ENCODE measurements at places on chromosomes 3 and 15.

DNA sequence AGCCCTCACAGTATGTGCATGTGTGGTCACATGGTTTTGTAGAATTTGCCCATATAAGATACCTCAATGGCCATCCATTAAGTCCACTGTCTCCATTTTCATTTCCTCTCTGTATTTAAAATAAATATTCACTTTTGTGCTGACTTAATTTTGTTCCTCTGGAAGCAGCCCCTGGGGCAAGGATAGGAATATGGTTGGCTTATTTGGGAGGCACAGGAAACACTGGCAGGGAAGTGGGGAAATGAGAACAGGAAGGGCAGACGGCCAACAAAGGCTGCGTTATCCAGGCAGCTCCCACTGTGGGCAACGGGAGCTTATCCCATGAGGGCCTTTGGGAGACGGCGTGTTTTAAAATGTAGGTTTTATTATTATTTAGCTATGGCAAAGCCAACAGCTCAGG is 148.6 kb downstream of the SHQ1 start:
- no peak for DNase-seq

- no peak for DNase-seq
Observed at GRCh38 chr15:63037976-63038720, 4.4 kb upstream of the TPM1 start.

- no peak for DNase-seq
Observed at GRCh38 chr3:151478335-151478697, 17.5 kb upstream of the IGSF10 start.

DNA sequence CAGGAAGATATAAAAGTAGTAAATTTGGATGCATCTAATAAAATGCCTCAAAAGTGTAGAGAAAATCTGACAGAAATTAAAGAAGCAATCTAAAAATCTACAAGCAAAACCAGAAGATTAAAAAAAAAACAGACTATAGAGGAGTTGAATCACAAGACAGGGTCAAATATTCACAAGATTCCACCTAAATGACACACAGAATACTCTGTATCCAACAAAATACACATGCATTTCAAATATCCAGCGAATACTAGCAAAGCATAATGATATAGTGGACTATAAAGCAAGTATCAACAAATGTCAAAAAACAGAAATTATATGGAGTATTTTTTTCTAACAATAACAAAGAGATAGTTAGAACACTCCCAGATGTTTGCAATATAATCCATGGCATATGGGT is 20.5 kb upstream of the ACTC1 start:
- DNase-seq = no peak

GRCh38 chr3:126964261-126964660 is 18.7 kb upstream of the PLXNA1 start:
- no peak for DNase-seq

- no peak for DNase-seq
Observed at GRCh38 chr3:48928679-48929078, 10.0 kb downstream of the ARIH2 start.

- no peak for DNase-seq
Observed at GRCh38 chr3:17431004-17431403, 311.4 kb downstream of the TBC1D5 start.

- DNase-seq = no peak
Observed at GRCh38 chr3:187985647-187986046, 168.3 kb upstream of the LPP start.

DNA sequence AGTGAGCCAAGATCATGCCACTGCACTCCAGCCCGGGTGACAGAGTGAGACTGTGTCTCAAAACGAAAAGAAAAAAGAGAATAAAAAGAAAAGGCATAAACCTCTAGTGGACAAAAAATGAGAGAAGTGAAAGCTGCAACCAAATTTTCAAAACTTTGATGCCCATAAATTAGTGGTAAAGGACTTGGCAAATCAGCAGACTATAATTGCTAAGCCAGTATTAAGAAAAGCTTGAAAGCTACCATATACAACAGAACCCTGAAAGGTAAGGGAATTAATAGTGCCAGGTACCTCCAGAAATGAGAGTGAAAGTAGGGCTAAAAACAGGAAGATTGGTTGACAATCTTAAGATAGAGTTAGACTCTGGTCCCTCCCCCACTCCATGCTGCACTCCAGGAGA is 32.9 kb upstream of the SLC22A13 start:
- no peak for DNase-seq

- DNase-seq = no peak
Observed at GRCh38 chr3:109532257-109533216, 195.2 kb upstream of the DPPA4 start.

DNA sequence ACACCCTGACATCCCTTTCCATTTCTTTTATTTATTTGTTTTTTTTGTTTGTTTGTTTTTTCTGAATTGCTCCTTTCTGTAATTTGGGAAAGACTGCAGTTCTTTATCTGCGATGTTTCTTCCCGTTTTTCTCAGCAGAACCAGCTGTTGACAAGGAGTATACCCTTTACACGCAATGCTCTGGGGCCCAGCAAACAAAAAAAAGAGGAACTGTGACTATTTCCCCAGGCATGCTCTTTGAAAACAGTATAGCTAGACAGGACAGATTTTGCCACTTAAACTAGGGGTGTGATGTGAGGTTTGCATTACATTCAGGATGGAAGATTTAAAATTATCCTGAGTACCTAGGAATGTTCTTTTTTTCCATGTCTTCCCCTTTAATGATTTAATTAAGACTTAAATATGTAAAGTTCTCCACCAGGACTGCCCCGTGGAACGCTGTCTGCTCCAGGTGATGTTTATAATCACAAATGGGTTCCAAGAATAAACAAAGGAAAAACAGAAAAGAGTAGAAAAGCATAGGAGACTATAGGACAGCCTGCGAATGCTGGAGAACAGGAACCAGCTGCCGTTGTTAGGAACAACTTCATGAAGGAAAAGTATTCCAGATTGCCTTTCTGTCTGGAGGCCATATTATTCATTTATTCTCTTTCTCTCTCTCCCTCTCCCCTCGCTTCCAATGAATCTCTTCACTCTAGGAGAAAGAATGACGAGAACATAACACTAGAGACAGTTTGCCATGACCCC is 43.3 kb downstream of the TGFBR2 start:
- DNase-seq = no peak

- no peak for DNase-seq
Observed at GRCh38 chr3:31353166-31353565, 179.6 kb upstream of the STT3B start.

DNA sequence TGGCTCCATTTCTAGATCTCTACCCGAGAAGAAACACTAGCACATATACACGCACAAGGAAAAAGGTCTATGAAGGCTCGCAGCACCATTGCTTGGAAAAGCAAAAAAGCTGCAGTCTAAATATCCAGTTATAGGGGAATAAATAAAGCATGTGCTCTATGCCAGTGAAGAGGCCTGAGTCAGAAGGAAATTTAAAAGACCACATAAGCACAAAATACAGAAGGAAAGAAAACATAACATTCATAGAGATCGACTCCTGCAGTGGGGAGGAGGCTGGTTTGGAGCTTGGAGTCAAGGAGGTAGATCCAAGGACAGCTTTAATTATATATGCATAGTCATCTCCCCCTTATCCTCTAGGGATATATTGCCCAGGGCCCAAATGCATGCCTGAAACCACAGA is 114.4 kb downstream of the PDZRN3 start:
- DNase-seq = no peak

DNA sequence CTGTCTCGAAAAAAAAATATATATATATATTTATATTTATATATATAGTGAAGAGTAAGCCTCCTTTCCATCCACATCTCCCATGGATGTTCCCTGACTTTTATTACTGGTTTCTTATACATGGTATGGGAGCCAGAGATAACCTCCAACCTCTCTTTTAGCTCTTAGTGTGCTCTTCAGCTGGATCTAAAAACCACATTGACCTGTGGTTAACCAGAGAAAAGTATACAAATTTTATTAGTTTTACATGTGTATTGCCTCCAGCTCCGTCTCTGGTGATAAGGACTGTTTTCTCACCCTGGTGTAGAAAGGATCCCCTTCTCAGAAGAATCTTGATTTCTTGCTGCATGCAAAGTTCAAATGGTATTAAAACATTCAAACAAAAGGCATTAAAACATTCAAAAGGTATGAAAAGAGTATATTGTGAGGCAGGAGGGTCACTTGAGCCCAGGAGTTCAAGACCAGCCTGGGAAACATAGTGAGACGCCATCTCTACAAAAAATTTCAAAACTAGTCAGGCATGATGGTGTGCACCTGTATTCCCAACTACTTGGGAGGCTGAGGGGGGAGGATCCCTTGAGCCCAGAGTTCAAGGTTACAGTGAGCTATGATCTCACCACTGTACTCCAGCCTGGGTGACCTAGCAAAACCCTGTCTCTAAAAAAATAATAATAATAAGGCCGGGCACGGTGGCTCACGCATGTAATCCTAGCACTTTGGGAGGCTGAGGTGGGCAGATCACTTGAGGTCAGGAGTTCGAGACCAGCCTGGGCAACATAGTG is 13.5 kb upstream of the TTBK2 start:
- DNase-seq = no peak

- no peak for DNase-seq
Observed at GRCh38 chr3:172129850-172130716, 90.7 kb downstream of the FNDC3B start.

DNA sequence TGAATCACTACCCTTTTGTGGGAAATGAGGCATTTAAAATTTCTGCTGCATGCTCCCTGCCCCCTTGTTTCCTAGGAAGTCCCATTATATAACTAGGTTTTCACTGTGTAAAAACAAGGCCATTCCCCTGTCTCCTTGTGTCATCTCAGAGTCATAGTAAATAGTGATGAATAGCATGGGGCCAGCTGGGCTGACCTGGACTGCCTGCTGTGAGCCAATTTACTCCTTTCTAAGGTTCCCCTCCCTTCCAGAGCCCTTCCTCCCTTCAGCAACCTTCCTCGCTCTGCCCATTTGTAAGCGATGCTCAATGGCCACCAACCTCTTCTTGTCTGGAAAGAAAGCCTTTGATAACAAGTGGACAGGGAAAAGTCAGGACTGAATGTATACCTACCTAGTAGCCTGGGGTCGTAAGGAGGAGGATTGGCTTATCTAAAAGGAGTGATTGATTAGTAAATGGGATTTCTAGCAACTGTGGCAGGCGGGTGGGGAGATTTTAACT is 11.7 kb downstream of the ITGA11 start:
- no peak for DNase-seq

DNA sequence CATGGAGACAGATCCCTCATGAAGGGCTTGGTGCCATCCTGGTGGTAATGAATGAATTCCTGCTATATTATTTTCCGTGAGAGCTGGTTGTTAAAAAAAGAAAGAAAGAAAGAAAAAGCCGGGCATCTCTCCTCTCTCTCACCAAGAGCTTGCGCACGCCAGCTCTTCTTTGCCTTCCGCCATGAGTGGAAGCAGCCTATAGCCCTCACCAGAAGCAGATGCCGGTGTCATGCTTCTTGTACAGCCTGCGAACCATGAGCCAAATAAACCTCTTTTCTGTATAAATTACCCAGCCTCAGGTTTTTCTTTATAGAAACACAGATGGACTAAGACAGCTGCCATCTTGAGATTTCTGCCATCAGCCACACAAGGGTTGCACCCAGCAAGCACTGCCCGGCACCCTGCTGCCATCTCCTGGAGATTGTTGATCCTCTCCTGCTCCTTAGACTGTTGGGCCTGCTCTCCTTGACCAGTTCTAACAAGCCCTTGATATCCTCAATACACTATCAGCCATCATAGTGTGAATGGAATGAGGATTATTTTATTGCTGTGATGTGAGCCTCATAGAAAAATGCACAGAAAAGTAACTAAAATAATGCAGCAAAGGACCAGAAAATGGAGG is 3.5 kb upstream of the AHSG start:
- DNase-seq = no peak

DNA sequence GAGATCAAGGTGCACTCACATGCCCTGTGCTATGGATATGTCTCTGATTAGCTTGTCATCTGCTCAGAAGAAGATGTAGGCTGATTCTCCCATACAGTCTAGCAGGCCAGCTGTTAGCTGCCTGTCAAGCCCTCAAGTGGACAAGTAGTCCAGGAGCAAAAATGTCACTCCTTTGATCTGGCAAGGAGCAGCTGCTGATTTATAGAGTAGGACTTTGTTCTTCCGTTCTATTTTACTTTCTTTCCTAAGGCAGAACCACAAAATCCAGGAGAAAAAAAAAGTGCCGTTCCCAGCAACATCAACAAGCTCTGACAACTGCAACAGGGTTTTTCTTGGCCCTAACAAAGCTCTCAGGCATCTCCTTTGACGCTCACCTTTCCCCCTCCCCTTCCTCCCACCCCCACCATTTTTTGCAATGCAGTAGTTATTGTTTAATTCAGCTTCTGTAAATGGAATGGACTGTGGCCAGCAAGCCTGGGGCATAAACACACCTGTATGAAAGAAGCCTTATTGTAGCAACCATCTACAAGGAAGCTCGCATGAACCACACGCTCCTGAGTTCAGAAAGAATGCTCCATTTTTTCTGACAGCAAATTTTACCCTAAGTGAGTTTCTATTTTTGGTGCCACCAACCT is 196.3 kb downstream of the MEIS2 start:
- no peak for DNase-seq

Data from GM19239 (cell line).